Stimulated activated CD4-positive, alpha-beta T cell treated with anti-CD3 and anti-CD28 coated beads, Interleukin-15, amount 100 ng/mL, for 24 hours (primary cell): ENCODE measurements at places on chromosomes 7 and 10.

DNA sequence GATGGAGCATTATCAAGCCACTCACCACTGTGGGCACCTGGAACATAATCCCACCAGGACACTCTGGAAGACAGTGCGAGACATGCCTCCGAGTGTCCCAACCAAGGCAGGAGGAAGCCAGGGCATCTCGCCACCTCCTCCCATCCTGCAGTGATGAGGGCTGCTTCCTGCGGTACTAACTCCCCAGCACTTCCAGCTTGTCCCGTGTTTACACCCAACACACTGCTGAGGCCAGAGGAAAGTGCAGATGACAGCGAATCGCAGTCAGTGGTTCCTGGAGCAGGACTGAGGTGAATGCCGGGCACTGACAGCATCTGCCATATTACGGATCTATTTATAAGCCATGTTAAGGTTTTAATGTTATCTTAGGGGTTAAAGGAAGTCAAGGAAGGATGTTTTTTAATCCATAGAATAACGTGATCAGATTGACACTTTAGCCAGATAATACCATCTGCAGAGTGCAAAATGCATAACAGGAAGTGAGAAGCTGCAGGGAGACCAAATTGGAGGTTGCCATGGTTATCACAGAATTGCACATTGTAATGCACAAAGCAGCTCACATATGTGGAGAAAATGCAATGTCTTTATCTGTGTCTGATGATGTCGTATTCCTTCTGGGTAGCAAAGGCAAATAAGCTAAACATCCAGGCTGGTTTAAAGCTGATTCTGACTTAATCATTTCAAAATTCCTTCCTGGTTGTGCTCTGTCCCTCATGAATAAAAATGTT, 314.1 kb upstream of the C7orf33 start:
- DNase-seq = no peak

DNA sequence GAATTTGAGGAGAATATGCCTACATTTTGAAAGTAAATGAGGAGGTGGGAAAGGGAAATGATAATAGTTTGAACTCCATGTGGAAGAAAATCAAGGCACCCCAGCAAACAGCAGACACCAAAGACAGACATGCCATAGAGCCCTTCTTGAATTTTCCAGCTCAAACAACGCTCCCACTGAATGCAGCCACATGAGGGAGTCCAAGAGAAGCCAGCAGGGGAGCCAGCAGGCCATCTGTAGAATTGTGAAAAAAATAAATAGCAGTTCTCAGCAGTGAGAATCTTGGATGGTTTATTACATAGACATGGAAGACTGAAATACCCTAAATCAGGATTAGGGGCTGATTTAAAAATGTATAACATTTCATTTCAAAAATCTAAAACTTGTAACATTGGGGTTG, 1567.3 kb upstream of the LRRTM3 start:
- DNase-seq = no peak

DNA sequence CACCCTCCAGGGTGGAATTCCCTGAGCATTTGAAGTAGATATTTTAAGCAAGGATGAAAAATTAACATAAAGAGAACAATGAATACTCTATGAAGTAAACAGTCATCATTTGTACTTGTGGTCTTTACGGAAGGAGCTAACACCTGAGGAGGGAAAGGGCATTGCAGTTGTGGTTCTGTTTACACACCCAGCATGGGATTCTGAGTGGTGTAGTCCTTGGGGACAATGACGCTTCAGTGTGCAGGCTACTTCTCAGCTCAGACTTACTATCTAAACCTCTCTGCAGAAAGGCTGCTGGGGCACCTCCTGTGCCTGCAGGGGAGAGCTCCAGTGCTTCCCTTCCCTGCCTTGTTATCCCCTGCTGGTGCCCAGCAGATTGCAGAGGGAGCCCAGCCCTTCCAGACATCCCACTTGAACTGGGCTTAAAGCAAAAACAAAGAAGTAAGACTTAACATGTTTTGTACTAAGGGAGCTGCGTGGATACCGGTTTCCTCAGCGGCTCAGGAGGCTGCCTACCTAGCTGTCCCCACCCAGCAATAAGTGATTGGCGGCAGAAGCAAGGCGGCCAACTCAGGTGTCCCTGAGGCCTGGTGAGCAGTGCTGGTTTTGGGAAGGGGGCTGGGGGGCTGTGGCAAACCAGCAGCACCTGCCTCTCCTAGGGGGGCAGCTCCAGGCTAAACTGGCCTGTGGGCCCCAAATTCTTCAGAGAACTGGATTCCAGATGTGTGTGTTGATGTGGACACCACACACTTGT, 89.1 kb downstream of the CELF2 start:
- no peak for DNase-seq

GRCh38 chr10:99395750-99396445, 34.5 kb downstream of the GOT1 start:
- no peak for DNase-seq

DNA sequence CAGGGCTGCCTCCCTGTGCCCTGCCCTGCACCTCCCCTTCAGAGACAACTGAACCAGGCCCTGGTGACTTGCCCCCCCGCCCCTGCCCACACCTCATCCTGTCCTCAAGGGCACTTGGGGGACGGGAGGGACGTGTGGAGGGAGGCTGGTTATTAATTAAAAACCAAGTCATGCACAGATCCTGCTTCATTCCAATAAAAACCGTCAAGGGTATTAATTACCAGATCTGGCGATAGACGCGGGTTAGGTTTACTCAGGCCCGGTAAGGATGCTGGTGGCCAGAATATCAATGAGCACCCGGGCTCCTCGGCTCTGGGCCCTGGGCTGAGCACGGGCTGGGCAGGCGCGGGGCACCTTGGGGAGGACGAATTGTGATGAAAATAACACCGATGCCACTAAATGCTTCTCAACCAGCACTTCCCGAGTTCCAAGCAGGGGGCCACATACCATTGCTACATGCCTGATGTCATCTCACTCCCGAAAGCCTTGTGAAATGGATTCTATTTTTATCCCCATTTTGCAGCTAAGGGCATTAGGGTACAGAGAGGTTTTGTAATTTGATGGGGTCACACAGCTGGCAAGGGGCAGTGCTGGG, 24.5 kb upstream of the GTF2IRD1 start:
- no peak for DNase-seq
